ENCODE measurements at places on chromosomes 12 and 14.

DNA sequence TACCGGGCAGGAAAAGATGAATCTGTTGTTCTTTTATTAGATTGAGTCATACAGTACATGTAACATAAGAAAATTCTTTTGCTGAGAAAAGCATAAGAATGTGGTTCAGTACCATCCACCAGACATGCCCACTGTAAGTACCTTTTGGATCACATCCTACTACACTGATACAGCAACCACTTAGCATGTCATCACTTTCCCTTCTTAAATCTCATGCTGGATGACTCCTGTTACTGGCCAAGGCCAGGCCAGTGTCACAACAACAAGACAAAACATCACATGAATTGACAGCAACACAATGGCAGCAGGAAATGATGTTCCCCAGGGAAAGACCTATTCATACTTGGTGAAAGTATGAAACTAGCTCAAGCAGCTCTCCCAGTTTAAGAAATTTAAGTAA is 46.4 kb downstream of the STXBP6 start:
- H3K4me3 ChIP-seq: no peak overlapping the region
- H3K27ac ChIP-seq: no peak overlapping the region
- H3K36me3 ChIP-seq: no peaks in the 10 kb centered on the region
- DNase-seq: no peak
- H3K27me3 ChIP-seq: no peaks in the 10 kb centered on the region

DNA sequence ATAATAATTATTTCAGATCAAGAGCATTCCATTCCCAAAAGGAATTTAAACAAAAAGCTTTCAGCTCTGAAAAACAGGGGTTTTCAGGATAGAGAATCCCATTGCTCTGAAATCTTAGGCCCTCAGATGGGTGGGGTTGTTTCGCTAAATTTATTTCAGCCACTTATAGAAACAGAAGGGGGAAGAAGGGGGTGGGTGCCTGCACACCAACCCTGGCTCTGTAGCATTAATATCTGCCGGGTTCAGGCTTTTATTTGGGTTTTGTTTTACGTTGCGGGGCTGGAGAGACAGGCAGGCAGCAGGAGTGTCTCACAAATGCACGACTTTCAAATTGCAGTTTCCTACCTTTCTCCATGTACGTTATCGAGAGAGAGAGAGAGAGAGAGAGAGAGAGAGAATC is 12.5 kb upstream of the ZFP36L1 start:
- H3K4me1 ChIP-seq: peaks cover 6% of the 10 kb centered on the region
- H3K27ac ChIP-seq: no peak overlapping the region
- H3K27me3 ChIP-seq: no peaks in the 10 kb centered on the region
- DNase-seq: no peak

- H3K4me3 ChIP-seq: no peak overlapping the region
- no peak for DNase-seq
- no peaks in the 10 kb centered on the region for H3K27me3 ChIP-seq
Observed at GRCh38 chr14:25026476-25027137, 23.3 kb downstream of the STXBP6 start.

GRCh38 chr12:25497021-25497420 is 56.1 kb downstream of the LMNTD1 start:
- no peak overlapping the region for H3K4me3 ChIP-seq
- no peaks in the 10 kb centered on the region for H3K36me3 ChIP-seq
- H3K27ac ChIP-seq: no peak overlapping the region
- H3K27me3 ChIP-seq: no peaks in the 10 kb centered on the region

DNA sequence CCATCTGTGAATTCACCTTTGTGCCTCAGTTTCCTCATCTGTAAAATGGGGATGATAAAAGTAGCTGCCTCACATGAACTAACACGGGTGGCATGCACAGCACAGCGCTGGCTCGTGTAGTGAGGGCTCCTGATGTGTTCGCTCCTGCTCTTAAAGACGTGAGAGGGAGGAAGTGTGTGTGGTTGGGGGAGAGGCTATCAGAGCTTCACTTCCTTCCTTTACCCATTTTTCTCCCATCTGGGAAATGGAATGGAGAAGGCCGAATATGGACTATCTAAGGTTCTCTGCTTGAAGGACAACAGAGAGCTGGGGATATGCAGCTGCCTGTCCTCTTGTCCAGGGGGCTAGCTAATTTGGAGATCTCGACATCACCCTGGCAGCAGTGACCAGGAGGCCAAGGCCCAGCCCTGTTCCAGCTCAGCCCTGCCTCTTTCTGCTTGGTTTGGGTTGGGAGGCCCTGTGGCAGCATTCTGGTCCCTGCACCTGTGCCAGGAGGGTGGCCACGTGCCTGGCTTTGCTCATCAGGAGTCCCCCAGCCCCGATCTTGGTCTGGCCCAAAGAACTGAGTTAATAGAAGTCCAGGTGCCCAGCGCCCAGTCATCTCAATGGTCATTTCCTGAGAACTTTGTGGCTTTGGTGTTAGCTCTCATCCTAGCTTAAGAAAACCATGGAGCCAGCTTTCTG is 44.5 kb upstream of the ESRRB start:
- H3K36me3 ChIP-seq: no peaks in the 10 kb centered on the region
- no peaks in the 10 kb centered on the region for H3K27me3 ChIP-seq
- no peak overlapping the region for H3K27ac ChIP-seq

- no peaks in the 10 kb centered on the region for H3K27me3 ChIP-seq
- no peak overlapping the region for H3K27ac ChIP-seq
- no peaks in the 10 kb centered on the region for H3K36me3 ChIP-seq
- no peak overlapping the region for H3K4me3 ChIP-seq
Observed at GRCh38 chr12:81274637-81275529, 197.0 kb downstream of the ACSS3 start.

DNA sequence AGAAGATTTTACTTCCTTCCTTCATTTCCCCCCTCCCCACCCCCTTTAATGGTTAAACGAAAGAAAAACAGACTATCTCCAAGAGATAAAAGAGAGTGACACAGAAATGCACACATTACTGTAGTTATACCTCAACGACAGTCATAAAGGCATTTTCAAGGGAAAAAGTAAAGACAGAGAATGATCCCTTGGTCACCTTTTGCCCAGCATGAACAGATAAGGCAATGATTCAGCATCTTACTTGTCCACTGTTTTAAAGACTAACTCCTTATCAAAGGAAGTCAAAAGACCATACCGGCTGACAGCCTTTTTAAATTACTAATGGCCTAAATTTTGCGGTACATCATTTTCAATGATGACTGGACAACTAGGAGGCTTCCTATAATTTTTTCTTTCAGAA is 326.6 kb downstream of the PAWR start:
- no peak overlapping the region for H3K4me3 ChIP-seq
- no peak for DNase-seq
- no peaks in the 10 kb centered on the region for H3K27me3 ChIP-seq
- H3K4me1 ChIP-seq: no peaks in the 10 kb centered on the region
- no peaks in the 10 kb centered on the region for H3K36me3 ChIP-seq
- H3K27ac ChIP-seq: no peak overlapping the region

GRCh38 chr12:6782119-6782518 is 7.2 kb upstream of the CD4 start:
- H3K4me3 ChIP-seq: no peak overlapping the region
- H3K36me3 ChIP-seq: no peaks in the 10 kb centered on the region
- H3K27me3 ChIP-seq: no peaks in the 10 kb centered on the region
- no peaks in the 10 kb centered on the region for H3K4me1 ChIP-seq

DNA sequence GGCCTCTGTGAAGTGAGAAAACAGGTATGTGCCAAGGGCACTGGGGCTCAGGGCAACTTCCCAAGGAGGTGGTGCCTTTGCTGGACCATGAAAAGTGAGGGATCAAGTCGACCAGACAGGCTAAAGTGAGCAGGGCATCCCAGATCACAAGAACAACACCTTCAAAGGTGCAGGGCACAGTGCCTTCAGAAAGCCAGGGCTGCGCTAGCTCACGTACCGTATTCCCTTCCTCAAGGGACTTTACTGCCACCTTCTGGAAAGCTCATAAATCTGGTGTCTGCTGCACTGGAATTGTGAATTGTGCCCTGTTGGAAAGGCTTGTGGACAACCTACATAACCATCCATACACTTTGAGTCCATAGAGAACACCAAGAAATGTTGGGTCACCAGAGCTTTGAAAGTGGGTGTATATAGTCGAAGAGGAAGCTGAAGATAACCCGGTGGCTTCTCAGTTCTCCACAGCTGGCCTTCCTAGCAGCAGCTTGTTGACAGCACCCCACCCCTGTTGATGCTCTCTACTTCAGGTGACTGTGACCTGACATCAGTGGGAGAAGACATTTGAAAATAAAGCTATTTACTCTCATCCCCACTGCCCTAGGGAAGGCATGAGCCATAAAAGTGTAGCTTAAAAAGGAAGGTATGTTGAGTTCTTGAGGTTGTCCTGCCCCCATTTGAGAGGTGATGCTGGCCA is 24.5 kb downstream of the FIGNL2 start:
- DNase-seq: no peak
- H3K36me3 ChIP-seq: no peaks in the 10 kb centered on the region
- H3K4me1 ChIP-seq: no peaks in the 10 kb centered on the region
- H3K27ac ChIP-seq: no peak overlapping the region
- H3K27me3 ChIP-seq: no peaks in the 10 kb centered on the region
- H3K4me3 ChIP-seq: no peak overlapping the region

GRCh38 chr14:99730876-99731546 is 46.9 kb downstream of the CYP46A1 start:
- no peak overlapping the region for H3K4me3 ChIP-seq
- no peaks in the 10 kb centered on the region for H3K27me3 ChIP-seq
- H3K4me1 ChIP-seq: no peaks in the 10 kb centered on the region
- peak; percentile 78 for DNase-seq

- no peaks in the 10 kb centered on the region for H3K27me3 ChIP-seq
- H3K4me3 ChIP-seq: peak within 1 kb of the TSS; percentile 35
- no peak within 1 kb of the TSS for H3K27ac ChIP-seq
- no peaks in the 10 kb centered on the region for H3K36me3 ChIP-seq
Observed at GRCh38 chr12:14567351-14568162, at the start of gene PLBD1. TSS of gene PLBD1 (minus strand) at chr12:14567883. CDS start at chr12:14567696, 187 bp downstream.

- H3K4me3 ChIP-seq: no peak overlapping the region
- H3K36me3 ChIP-seq: no peaks in the 10 kb centered on the region
- no peaks in the 10 kb centered on the region for H3K4me1 ChIP-seq
- DNase-seq: no peak
- no peaks in the 10 kb centered on the region for H3K27me3 ChIP-seq
- no peak overlapping the region for H3K27ac ChIP-seq
Observed at GRCh38 chr14:81986005-81986404, 452.4 kb upstream of the SEL1L start.

GRCh38 chr14:86221755-86222154 is 691.8 kb downstream of the FLRT2 start:
- H3K27ac ChIP-seq: no peak overlapping the region
- H3K4me3 ChIP-seq: no peak overlapping the region
- no peak for DNase-seq
- no peaks in the 10 kb centered on the region for H3K4me1 ChIP-seq
- H3K27me3 ChIP-seq: no peaks in the 10 kb centered on the region

DNA sequence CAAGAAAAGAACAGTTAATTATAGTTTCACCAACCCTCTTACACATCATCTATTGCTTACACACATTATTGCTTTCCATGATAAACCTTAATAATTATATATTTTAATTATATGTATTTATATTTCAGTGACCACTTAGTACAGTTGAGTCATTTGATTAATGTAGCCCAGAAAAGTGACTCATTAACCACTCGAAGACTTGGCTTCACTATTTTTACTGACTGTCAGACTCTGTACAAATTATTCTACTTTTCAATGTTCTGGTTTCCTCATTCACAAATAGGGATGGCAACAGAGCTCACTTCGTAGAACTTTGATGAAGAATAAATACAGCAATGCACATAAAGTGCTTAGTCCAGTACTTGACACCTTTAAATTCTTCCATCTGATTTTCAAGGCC is 98.3 kb downstream of the CFAP54 start:
- no peak for DNase-seq
- no peak overlapping the region for H3K4me3 ChIP-seq
- no peaks in the 10 kb centered on the region for H3K27me3 ChIP-seq
- no peaks in the 10 kb centered on the region for H3K4me1 ChIP-seq
- no peak overlapping the region for H3K27ac ChIP-seq
- H3K36me3 ChIP-seq: no peaks in the 10 kb centered on the region

- H3K27me3 ChIP-seq: no peaks in the 10 kb centered on the region
- H3K27ac ChIP-seq: no peak overlapping the region
- no peaks in the 10 kb centered on the region for H3K36me3 ChIP-seq
- DNase-seq: no peak
Observed at GRCh38 chr14:91752961-91753360, 21.1 kb upstream of the CATSPERB start.

DNA sequence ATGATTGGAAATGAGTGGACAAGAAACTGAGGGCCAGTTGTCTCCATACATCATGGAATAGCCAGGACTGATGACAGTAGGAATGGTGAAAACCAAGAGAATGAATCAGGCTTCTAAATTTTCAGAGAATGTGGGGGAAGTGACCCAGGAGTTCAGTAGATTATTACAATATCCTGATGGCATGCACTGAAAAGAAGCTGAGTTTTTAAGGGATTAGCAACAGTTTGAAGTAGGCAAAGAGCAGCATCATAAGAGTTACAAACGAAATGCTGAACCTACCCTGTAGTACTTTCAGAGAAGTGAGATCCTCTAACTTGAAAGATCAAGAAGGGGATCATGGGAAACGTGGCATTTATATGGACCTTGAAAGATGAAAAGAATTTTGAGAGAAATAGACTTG is 13.2 kb downstream of the SLC2A14 start:
- no peaks in the 10 kb centered on the region for H3K4me1 ChIP-seq
- H3K4me3 ChIP-seq: no peak overlapping the region
- H3K36me3 ChIP-seq: no peaks in the 10 kb centered on the region
- H3K27me3 ChIP-seq: no peaks in the 10 kb centered on the region
- H3K27ac ChIP-seq: no peak overlapping the region

DNA sequence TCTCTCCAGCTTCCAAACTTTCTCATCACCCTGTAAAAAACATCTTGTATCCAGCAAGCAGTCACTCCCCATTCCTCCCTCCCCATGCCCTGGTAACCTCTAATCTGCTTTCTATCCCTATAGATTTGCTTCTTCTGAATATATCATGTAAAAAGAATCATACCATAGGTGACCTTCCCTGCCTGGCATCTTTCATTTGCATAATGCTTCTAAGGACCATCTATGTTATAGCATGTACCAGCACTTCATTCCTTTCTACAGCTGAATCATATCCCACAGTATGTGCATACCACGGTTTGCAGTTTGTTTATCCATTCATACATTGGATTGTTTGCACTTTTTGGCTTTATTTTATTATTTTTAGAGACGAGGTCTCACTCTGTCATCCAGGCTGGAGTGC is 22.9 kb upstream of the VPS37B start:
- no peaks in the 10 kb centered on the region for H3K27me3 ChIP-seq
- no peaks in the 10 kb centered on the region for H3K36me3 ChIP-seq
- no peak overlapping the region for H3K27ac ChIP-seq
- no peaks in the 10 kb centered on the region for H3K4me1 ChIP-seq
- DNase-seq: no peak
- no peak overlapping the region for H3K4me3 ChIP-seq

DNA sequence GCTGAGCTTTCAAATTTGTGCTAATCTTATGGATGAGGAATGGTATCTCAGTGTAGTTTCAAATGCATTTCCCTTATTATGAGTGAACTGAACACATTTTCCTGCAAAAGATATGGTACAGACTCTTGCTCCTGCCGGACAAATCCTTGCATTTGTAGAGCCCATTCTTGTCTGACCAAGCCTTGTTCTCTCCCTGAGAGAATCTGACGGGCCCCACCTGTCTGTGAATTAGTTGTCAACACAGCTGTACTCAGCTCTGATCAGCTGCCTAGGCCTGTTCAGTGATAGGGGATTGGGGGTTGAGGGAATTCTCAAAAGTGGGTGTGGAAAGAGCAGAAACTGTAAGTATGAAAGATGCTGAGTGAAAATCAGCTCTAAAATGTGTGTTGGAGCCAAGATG is 42.8 kb upstream of the SCN8A start:
- no peaks in the 10 kb centered on the region for H3K27me3 ChIP-seq
- H3K4me1 ChIP-seq: no peaks in the 10 kb centered on the region
- no peak for DNase-seq
- H3K36me3 ChIP-seq: no peaks in the 10 kb centered on the region
